GM23248 (cell line): ENCODE measurements at places on chromosomes 12 and 14. TPM values are rescaled to one million over a fixed set of nuclear protein-coding genes. Genes with fewer than 3 reads are reported as not detected.

The LPAR5 gene
- not detected in 2 replicates for total RNA-seq

- DNase-seq: no peak
These were observed 264.9 kb downstream of the LRIG3 start for GRCh38 chr12:58655375-58655774.

DNA sequence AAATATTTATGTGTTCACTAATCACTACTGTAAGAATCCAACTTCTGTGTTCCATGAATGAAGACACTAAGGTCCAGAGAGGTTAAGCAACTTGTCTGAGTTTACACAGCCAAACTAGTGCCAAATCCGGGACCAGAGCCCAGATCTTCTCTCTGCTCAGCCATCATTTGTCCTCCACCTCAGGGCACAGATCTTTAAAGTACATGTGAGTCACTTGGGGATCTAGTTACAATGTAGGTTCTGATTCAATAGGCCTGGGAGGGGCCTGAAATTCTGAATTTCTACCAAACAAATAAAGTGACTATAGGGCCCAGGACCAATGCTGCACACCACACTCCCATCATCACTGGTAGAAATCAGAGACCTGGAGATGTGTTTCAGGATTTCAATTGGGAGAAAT lies 162.9 kb downstream of the GXYLT1 start:
- peak; percentile 36 for DNase-seq

DNA sequence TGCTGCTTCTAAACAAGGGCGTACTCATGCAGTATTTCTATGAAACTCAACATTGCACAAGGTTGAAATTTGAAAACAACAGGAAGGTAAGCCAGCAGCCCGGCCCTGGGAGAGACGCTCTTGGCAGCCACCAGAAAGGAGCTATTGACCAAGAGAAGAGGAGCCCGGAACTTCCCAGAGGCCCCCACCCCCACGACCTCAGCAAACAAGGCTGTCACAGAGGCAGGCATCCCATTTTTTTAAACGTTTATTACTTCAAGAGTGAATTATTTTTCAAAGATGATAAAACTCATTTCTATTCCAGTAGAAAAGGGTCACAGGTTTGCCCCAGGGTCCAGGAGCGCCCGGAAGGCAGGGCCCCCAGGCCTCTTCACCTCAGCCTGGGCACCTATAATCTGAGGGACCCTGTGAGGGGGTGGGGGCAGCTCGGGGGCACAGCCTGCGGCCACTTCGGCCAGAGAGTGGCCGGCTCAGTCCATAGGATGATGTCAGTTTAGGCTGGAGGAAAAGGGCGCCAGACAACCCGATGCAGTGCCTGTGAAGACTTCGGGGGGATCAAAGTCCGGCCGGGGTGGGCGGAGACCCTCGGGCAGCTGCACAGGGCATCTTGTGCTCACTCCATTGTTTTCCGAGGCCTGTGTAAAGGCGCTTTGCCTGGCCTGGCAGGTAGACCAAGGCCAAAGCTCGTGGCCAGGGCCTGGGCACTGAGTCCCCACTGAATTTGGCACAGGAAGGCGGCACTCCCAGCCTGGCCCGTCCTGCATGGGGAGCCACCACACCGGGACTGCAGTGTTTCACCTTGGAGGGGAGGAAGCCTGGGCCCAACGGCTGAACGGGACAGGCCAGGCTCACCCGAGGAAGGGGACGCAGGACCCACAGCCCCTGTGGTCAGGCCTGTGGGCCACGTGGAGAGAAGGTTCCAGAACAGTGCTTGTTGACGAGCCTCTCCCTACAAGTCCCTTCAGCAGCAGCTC lies 86.0 kb downstream of the SCARB1 start:
- DNase-seq: no peak

The BICDL1 gene
- total RNA-seq: not detected in 2 replicates

DNA sequence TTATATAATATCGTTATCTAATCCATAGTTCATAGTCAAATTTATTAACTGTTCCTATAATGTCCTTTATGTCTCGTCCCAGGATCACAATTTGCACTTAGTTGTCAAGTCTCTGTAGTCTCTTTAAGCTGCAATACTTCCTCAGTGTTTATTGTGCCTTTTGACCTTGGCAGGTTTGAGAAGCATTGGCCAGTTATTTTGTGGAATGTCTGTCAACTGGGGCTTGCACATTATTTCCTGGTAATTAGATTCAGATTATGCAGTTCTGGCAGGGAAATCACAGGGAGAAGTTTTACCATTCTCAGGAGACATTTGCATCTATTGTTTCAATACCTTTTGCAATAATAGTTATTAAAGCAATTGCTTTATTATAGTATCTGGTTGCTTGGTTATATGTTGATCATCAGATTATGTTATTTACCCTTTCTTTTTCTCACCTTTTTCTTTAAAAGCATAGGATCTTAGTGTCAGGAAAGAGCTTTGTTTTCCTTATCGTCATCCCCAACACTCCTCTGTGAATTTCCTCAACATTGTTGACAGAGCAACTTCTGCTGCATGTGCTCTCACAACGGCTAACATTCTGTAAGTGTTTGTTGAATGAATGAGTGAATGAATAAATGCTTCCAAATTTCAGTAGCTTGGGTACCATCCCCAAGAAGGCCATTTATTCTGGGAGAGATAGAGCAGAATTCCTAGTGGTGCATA lies 3.7 kb upstream of the ART4 start:
- DNase-seq: no peak

The RCOR1 gene
- total RNA-seq: 13.0 and 15.6 TPM in 2 replicates

- no peak for DNase-seq
These were observed 114.3 kb downstream of the KICS2 start for GRCh38 chr12:64107776-64108175.

- DNase-seq: peak; percentile 63
These were observed 1.7 kb downstream of the AJUBA start for GRCh38 chr14:22980672-22981089.

- no peak for DNase-seq
These were observed 28.5 kb downstream of the TRAFD1 start for GRCh38 chr12:112153893-112154219.

- peak; percentile 39 for DNase-seq
These were observed 12.2 kb upstream of the CALCOCO1 start for GRCh38 chr12:53739214-53740129.

The NKX2-1 gene
- total RNA-seq: not detected in 2 replicates

- peak; percentile 36 for DNase-seq
These were observed 23.6 kb downstream of the TRHDE start for GRCh38 chr12:72295744-72296143.

DNA sequence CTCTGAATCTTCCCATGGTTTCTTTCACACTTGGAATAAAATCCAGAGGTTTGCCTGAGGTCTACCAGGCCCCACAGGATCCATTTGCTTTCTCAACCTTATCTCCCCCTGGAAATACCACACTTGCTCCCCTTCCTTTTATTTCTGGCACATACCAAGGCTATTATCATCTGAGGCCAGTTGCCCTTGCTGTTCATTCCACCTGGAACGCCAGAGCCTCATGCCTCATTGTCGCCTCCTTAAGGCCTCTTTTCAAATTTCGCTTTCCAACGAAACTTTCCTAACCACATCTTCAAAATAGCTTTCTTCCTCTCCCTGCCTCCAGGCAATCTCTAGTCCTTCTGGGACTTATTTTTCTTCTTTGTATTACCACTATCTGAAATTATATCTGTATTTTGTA lies 11.2 kb upstream of the LRIG3 start:
- no peak for DNase-seq

DNA sequence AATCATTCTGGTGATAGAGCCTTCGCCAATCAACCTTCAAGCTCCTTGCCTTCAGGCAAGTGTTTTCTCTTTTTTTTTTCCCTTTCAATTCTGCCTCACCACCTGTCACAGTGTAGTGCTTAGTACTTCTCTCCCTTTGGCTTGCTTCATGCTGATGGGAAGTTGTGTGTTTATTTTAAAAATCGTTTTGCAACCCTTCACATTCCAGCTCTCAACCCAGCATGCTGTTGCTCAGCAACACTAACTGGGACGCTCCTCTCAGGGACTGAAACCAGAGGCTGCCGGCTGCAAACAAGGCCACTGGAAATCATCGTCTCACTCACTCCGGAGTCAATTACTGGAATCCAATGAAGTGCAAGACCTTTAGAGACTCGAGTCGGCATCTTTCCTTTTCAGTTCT lies 342.7 kb downstream of the PRKD1 start:
- peak; percentile 79 for DNase-seq

GRCh38 chr14:103480595-103480994 lies 42.0 kb downstream of the CKB start:
- DNase-seq: no peak

The MIP gene
- not detected in 2 replicates for total RNA-seq
